ENCODE measurements at places on chromosomes 4 and X. TPM values are rescaled to one million over a fixed set of nuclear protein-coding genes. Genes with fewer than 3 reads are reported as not detected.

DNA sequence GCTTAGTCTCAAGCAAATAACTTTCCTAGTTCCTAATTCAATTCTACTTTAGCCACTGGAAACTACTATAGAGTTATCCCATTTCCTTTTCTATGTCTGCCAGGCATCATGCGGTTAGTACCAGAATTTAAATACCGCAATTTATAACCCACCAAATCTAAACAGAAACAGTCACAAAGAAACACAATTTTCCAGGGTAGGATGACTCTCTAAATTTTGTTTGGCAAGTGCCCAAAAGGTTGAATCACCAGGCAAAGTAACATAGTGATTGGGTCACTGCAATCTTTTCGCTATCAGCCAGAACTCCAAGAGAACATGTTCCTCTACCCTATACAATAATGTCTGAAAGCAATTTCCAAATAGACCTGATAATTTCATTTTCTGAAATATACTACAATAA lies 240.2 kb upstream of the GRIA3 start:
- DNase-seq, result no peak

- no peak for DNase-seq
Measured at GRCh38 chr4:186551849-186552248, 3.5 kb downstream of the MTNR1A start.

DNA sequence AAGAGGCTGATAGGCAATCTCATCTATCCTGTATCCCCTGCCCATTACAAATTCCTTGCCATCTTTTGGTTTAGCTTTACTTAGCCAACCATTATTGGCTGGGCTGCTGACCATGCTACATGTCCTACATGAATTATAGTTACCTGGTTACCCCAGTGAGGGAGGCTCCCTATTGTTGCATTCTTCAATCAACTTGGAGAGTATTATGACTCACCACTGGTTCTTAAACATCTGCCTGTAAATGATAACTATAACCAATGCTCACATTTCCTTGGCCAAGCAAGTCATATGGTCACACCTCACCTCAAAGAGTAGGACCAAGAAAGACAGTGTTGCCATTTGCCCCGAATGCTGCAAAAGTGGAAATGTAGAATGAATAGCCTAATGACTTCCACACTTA lies 297.6 kb downstream of the IL15 start:
- DNase-seq, result no peak

- no peak for DNase-seq
Measured at GRCh38 chrX:121642415-121642814, 595.0 kb downstream of the GLUD2 start.

DNA sequence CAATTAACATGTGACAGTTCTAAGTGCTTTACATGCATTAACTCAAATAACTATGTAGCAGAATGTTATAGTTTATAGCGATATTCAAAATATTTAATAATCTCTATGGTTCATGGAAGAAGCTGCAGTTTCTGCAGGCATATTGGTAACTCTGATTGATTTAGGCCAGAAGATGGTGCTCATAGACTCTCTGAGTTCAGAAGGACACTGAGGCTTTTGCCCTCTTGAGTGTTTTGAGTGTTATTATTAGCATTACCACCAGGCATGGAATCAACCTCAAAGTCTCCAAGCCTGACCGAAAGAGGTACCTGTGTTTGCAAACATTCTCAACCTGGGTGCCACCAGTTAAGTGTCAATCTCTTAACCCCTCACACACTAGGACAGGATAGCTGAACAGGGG lies 792.3 kb upstream of the PCDH7 start:
- DNase-seq, result no peak

ADH4 gene
- polyA plus RNA-seq, result 11.0 TPM

GLOD5 gene
- not detected for polyA plus RNA-seq
